ENCODE measurements at places on chromosomes 5 and 9.

- no peak for DNase-seq
Measured at GRCh38 chr5:157816682-157817386, 42.1 kb downstream of the CLINT1 start.

GRCh38 chr5:90093751-90094485, 315.6 kb downstream of the CETN3 start:
- DNase-seq, result no peak

- DNase-seq, result no peak
Measured at GRCh38 chr5:43255704-43256103, 57.5 kb downstream of the HMGCS1 start.

DNA sequence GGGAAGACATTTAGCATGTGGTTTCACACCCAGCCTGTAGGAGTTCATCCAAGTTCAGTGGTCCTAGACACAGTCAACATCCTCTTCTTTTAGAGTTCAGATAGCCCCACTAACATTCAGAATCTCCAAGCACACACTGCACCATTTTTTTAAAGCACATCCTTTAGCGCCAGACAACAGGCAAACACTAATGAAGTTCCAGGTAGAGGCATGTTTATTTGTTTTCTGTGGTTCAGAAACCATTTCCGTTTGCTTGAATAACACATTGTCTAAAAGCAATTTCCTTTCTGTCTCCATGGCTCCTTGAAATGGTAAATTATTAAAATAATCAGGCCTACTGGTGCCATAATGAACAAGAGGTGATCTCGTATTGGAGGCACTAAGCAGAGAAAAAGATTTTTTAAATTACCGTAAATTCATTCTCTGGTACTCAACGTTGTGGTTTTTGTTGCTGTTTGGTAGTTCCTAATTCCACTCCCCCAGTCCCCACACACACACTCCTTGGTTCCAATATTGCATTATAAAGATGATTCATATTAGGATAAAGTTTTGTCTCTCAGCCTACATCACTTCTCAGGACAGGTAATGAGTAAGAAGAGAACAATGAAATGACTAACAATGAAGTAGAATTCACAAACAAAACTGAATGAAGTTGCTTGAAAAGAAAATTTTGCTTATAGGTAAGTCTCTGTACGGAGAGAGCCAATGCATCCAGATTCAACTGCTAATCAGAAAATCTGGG, 153.1 kb downstream of the PCSK1 start:
- DNase-seq, result no peak

DNA sequence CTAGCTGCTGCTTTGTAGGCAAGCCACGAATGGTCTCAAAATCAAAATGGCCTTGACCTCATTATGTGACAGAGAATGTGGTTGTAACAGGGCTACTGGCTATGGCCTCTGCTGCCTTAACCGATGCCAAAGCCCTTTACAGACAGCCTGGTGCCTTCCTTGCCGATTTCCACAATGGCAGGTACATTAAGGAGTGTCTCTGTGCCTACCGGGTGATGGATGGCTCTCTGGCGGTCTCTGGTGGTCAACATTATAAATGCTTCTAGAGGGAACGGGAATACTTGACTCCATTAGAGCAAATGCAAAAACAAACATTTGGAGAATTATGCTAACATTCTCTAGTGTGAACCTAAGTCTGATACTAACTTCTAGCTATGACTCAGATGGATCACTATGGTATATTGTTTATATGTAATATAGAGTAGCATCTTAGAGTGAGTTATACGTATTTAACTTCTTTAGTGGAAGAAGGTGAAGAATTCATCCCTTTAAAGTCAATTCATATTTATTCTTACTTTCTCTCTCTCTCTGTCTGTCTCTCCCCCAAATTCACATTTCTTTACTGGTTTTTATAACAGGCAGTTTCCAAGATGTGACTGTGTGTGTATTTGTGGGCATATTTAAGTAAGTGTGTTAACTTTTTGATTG, 52.5 kb downstream of the RPS23 start:
- peak; percentile 51 for DNase-seq

Data from right kidney (tissue), 9 donors.